Cortex of kidney (tissue), 1 donor: ENCODE measurements at places on chromosomes 4 and X.

- no peak for DNase-seq
These were observed 336.4 kb upstream of the HAND2 start for GRCh38 chr4:173866322-173867026.

DNA sequence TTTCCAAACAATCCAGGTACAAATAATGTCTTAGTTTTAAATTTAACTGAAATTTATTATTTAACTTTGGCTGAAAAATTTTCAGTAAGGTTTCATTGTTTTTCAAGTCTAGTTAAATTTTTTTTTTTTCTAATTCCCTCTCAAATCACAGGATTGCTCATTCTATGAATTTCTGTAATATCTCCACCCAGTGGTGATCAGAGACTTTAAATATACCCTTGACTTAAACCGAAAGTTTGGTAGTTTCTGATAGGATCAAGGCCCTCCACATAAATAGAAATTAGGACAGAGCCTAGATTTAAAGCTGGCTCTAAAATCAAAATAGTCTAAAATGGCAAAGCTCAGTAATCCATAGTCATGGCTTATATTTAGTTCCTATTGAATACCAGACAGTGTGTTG, 175.4 kb downstream of the TBCK start:
- DNase-seq = no peak

GRCh38 chr4:174874898-174875297, 43.3 kb upstream of the ADAM29 start:
- no peak for DNase-seq

- no peak for DNase-seq
These were observed 15.9 kb downstream of the SPACA5 start for GRCh38 chrX:48022738-48023137.
